Lung (tissue), 17 donors: ENCODE measurements at places on chromosomes 5 and 9. TPM values are rescaled to one million over a fixed set of nuclear protein-coding genes. Genes with fewer than 3 reads are reported as not detected.

Gene PCA3
- total RNA-seq: not detected

DNA sequence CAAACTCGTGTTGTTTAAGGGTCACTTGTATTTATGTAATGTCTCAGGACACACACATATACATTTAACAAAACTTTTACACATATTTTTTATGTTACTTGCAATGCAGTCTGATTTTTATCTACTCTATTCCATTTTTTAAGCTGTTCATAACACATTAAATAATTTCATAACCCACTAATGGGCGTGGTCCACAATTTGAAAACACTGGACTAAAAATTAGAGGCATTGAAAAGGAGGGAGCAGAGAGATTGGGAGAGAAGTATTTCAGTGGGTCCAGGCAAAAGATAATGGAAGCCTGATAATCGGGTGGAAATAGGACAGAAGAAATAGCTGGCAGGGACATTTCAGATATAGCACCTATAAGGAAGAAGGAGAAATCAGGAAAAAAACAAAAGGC lies 597.3 kb upstream of the CLINT1 start:
- H3K27ac ChIP-seq: no peak overlapping the region
- H3K27me3 ChIP-seq: no peaks in the 10 kb centered on the region
- H3K36me3 ChIP-seq: no peaks in the 10 kb centered on the region
- H3K4me3 ChIP-seq: no peak overlapping the region
- DNase-seq: no peak

DNA sequence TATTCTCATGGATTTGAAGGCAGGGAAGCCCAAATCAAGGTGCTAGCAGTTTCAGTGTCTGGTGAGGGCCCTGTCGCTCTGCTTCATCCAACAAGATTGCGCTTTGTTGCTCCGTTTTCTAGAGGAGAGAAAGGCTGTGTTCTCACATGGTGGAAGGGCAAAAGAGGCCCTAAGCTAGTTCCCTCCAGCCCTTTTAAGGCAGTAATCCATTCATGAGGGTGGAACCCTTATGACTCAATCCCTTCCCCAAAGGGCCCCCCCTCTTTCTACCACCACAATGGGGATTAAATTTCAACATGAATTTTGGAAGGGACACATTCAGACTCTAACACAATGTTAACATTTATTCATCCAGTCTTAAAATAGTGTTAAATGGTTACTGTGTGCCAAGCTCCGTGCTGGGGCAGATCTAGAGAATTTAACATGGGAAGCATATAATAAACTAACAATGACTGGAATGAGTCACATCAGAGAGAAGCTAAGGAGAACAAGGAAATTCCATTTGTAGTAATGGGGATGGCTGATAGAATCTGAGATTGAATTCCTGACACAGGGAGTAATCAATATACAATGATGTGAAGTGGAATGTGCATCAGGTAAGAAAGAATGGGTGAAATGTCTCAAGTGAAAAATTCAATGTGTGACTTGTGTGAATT lies 382.8 kb upstream of the ZNF608 start:
- H3K4me1 ChIP-seq: no peaks in the 10 kb centered on the region
- H3K4me3 ChIP-seq: no peak overlapping the region
- no peak overlapping the region for H3K27ac ChIP-seq

DNA sequence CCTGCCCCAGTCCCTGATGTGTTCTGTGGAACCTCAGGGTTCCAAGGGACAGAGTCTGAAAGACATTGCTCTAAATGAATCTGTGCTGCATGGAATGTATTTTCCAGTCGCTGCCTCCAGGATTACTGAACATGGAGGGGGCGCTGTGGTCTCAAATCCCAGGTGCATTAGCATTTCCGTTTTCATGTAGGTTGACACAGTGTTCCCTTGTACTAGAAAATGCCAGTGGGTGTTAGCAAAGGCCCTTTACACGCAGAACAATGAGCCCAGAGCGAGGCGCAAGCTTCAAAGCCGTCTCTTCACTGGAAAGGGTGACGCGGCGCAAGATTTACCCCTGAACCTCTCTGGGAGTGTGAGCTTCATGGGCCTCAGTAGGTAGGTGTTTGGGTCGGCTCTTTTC lies 308.3 kb downstream of the SLIT3 start:
- H3K4me1 ChIP-seq: no peaks in the 10 kb centered on the region
- no peaks in the 10 kb centered on the region for H3K27me3 ChIP-seq

- H3K27ac ChIP-seq: no peak overlapping the region
- H3K27me3 ChIP-seq: no peaks in the 10 kb centered on the region
- H3K36me3 ChIP-seq: peaks cover 1% of the 10 kb centered on the region
- peaks cover 12% of the 10 kb centered on the region for H3K4me1 ChIP-seq
- no peak overlapping the region for H3K4me3 ChIP-seq
- DNase-seq: peak; percentile 58
Measured at GRCh38 chr9:125272697-125273096, 11.1 kb downstream of the GAPVD1 start.

DNA sequence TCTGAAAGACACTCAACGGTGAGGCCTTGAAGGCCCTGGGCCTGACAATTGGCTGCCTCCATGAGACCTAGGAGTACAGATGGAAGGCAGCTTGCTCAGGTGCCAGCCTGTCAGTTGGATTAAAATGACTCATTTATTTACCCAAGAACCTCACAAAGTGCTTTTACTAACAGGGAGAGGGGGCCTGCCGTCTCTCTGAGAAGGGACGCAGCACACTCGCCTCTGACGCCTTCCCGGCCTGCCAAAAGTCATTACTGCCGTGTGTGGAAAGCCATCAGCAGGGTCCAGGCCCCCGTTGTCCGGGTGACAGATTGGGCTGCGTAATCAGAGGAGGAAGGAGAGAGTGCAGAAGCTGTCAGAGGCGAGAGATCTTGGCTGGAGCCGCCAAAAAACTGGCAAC lies 32.4 kb downstream of the DDX31 start:
- no peak overlapping the region for H3K4me3 ChIP-seq
- H3K36me3 ChIP-seq: peaks cover 34% of the 10 kb centered on the region
- no peak for DNase-seq
- no peaks in the 10 kb centered on the region for H3K4me1 ChIP-seq
- no peak overlapping the region for H3K27ac ChIP-seq

- peak overlapping the region; percentile 90 for H3K4me3 ChIP-seq
- H3K27ac ChIP-seq: peak overlapping the region; percentile 98
- H3K27me3 ChIP-seq: no peaks in the 10 kb centered on the region
- DNase-seq: peak; percentile 85
- H3K36me3 ChIP-seq: peaks cover 16% of the 10 kb centered on the region
- H3K4me1 ChIP-seq: peaks cover 18% of the 10 kb centered on the region
Measured at GRCh38 chr9:107487521-107488374, 1.8 kb downstream of the KLF4 start.

DNA sequence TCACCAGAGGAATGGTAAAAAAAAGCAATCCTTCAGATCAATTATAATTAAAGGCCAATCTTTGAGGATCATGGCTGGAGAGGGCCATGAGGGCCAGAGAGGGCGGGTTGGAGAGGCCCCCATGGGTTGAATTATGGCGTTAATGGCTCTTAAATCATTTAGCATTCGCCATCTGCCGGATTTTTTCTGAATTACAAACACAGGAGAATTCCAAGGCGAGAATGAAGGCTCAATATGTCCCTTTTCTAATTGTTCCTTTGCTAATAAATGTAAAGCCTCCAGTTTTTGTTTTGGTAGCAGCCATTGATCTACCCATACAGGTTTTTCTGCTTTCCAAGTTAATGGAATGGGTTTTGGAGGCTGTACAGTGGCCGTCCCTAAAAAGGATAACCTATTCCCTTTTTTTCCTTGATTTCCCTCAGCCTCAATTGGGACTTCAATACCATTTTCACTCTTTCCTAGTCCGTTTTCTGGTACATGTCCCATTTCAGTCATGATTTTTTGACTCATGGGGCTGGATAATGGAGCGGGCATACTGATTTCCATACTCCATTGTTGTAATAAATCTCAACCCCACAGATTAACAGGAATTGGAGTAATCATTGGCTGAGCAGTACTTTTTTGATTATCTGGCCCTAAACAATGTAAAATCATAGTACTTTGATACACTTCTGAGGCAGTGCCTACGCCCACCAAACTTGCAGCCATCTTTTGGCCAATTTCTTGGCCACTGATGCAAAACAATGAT lies 6.7 kb upstream of the TMEM141 start:
- no peaks in the 10 kb centered on the region for H3K4me1 ChIP-seq
- H3K36me3 ChIP-seq: no peaks in the 10 kb centered on the region
- H3K27me3 ChIP-seq: no peaks in the 10 kb centered on the region
- no peak overlapping the region for H3K27ac ChIP-seq

DNA sequence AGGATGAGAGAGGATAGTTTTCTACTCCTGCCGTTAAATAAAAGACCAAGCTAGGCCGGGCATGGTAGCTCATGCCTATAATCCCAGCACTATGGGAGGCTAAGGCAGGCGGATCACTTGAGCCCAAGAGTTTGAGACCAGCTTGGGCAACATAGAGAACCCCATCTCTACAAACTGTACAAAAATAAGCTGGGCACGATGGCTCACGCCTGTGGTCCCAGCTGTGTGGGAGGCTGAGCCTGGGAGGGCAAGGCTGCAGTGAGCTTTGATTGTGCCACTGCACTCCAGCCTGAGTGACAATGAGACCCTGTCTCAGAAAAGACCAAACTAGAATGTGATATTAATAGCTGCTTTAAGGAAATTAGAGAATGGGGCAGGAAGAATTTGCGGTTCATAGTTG lies 158.4 kb downstream of the NIPBL start:
- DNase-seq: no peak
- no peak overlapping the region for H3K27ac ChIP-seq
- no peak overlapping the region for H3K4me3 ChIP-seq
- no peaks in the 10 kb centered on the region for H3K27me3 ChIP-seq

GRCh38 chr9:112819635-112820496 lies 69.3 kb downstream of the SNX30 start:
- no peak overlapping the region for H3K4me3 ChIP-seq
- peak; percentile 25 for DNase-seq
- H3K27me3 ChIP-seq: no peaks in the 10 kb centered on the region
- peaks cover 5% of the 10 kb centered on the region for H3K4me1 ChIP-seq

DNA sequence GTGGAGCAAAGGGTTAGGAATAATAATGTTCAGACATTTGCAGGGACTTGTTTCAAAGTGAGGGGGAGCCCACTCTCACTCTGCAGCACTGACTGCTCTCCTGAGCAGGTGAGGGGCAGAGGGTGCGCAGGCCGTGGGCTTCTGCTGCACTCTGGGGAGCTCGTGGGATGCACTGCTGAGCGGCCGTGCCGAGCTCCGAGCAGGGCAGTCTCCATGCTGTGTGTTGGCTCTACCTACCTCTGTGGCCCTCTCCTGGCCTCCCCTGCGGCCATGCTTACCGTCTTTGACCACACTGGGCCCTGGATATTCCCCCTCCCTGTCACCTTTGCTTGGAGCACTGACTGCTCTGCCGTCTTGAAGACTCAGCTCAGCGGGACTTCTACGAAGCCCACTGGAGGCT lies 33.7 kb downstream of the CRB2 start:
- H3K4me3 ChIP-seq: no peak overlapping the region
- no peaks in the 10 kb centered on the region for H3K36me3 ChIP-seq
- H3K4me1 ChIP-seq: no peaks in the 10 kb centered on the region
- DNase-seq: no peak

DNA sequence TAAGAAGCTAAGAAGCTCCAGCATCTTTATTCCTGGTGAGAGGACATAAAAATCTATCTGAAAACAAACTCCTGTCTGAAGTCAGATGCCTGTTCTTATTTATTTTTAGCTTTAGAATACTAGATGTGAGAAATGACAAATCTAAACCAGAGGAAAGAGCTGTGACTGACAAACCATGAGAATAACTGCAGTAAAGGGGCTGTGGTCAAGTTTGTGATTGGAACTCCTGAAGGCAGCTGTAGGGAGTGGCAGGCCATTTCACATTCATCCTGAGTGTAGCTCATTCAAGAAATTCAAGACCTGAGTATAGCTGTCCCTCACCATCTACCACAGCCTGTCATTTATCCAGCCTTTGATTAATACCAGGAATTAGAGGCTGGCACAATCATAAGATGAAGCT lies 718.8 kb downstream of the BRINP1 start:
- no peak overlapping the region for H3K27ac ChIP-seq
- no peak for DNase-seq
- H3K27me3 ChIP-seq: no peaks in the 10 kb centered on the region
- no peaks in the 10 kb centered on the region for H3K36me3 ChIP-seq
- H3K4me1 ChIP-seq: no peaks in the 10 kb centered on the region

DNA sequence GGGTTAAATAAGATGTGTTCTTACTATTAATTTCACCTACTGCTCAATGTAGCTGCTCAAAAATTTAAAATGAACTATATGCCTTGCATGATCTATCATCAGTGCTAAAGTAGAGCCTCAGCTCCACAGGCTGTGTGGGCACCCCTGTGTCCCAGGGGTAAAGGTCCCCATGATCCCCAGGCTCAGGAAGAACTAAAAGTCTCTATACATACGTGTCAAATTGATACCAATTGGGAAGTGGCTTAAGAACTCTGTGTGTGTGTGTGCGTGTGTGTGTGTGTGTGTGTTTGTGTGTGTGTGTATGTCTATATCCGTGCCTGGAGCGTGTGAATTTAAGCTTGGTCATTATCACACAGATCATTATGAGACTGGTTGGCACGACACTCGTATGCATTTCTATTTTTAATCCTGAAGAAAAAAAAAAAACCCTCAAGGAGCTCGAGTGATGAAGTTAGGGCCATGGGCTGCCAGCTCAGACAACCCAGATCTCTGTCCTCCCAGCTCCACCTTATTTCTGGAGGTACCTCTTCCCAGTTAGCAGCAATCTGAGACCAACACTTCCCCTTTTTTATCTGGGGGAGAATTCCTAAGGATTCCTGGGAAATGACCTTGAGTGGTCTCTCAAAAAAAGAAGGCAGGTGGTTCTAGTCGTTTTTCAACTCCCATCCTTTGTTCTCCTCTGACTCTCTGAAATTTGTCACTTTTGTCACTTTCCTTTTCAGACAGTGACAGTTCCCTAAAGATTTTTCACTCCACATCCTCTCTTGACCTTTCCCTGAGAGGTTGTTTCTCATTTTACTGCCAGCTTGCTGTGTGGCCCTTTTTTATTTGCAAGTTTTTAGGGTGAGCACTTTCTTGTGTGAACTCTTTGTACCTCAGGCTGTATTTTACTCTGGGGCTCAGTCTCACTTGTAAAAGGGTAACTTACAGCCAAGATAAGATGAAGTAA lies 45.7 kb upstream of the CTXN3 start:
- no peaks in the 10 kb centered on the region for H3K27me3 ChIP-seq
- no peak overlapping the region for H3K4me3 ChIP-seq
- H3K36me3 ChIP-seq: no peaks in the 10 kb centered on the region

DNA sequence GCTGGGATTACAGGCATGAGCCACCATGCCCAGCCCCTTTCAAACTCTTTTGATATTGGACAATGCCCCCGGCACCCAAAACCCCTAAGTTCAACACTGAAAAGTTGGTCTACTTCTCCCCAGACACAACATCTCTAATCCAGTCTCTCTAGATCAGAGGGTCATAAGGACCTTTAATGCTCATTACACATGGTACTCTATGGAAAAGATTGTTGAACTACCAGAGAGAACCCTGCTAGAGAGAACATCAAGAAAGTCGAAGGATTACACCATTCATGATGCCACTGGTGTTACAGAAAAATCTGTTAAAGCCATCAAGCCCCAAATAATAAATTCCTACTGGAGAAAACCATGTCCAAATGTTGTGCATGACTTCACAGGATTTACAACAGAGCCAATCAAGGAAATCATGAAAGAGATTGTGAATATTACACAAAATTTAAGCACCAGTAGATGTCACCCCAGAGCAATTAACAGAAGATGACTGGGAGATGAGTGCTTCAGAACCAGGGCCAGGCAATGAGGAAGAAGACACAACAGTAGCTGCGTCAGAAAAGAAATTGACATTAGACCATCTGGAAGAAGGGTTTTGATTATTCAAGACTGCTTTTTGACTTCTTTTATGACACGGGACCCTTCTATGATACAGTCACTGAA lies 28.3 kb upstream of the NIPAL4 start:
- H3K4me1 ChIP-seq: no peaks in the 10 kb centered on the region
- no peaks in the 10 kb centered on the region for H3K27me3 ChIP-seq
- H3K36me3 ChIP-seq: no peaks in the 10 kb centered on the region
